Esophagus squamous epithelium (tissue), 5 donors: ENCODE measurements at places on chromosomes 12 and 14. TPM values are rescaled to one million over a fixed set of nuclear protein-coding genes. Genes with fewer than 3 reads are reported as not detected.
A peak's percentile ranks its signal among the peaks of the same experiment; 100 is the strongest.

Gene KRT72
- not detected for total RNA-seq

Gene RD3L
- not detected for total RNA-seq

Gene FOXN4
- not detected for total RNA-seq

GRCh38 chr12:86213012-86213411 lies 43.2 kb downstream of the MGAT4C start:
- no peaks in the 10 kb centered on the region for H3K4me1 ChIP-seq
- H3K36me3 ChIP-seq: no peaks in the 10 kb centered on the region
- no peak overlapping the region for H3K27ac ChIP-seq
- H3K27me3 ChIP-seq: no peaks in the 10 kb centered on the region
- no peak overlapping the region for H3K4me3 ChIP-seq

- no peak for DNase-seq
- H3K4me1 ChIP-seq: peaks cover 75% of the 10 kb centered on the region
- no peaks in the 10 kb centered on the region for H3K36me3 ChIP-seq
- no peaks in the 10 kb centered on the region for H3K27me3 ChIP-seq
These were observed 4.3 kb downstream of the SPTLC2 start for GRCh38 chr14:77612011-77612620.

- DNase-seq: no peak
- no peaks in the 10 kb centered on the region for H3K27me3 ChIP-seq
- no peak overlapping the region for H3K4me3 ChIP-seq
- H3K27ac ChIP-seq: peak overlapping the region; percentile 43
These were observed 365.7 kb upstream of the FKBP4 start for GRCh38 chr12:2429032-2429431.

DNA sequence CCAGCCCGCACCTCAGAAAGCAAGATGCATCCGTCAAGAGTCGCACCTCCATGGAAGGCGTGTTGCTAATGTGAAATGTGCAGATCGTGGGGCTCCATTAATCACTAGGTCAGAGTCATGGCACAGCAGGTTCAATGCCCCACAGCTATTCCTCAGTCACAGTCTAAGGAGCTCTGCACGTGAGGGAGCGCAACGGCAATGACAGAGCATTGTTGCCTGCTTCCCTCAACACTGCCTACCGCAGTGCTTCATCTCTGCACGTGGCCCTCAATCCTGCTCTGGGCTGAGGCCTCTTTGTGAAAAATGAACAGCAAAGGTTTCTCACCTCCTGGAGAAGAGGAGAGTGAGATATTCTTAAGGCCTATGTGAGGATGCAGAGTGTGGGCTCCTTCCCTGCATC lies 995.2 kb upstream of the TMEM132C start:
- H3K27ac ChIP-seq: no peak overlapping the region
- no peaks in the 10 kb centered on the region for H3K27me3 ChIP-seq
- no peak overlapping the region for H3K4me3 ChIP-seq
- DNase-seq: no peak
- H3K4me1 ChIP-seq: no peaks in the 10 kb centered on the region
